ENCODE measurements at places on chromosomes 3 and 15. TPM values are rescaled to one million over a fixed set of nuclear protein-coding genes. Genes with fewer than 3 reads are reported as not detected.

Gene CXCR6
- total RNA-seq, result 17.6 TPM

Gene GASK1A
- not detected for total RNA-seq

Gene HRH1
- total RNA-seq, result 0.25 TPM

Gene IGSF11
- total RNA-seq, result 2.0 TPM

Gene CCNDBP1
- total RNA-seq, result 72.5 TPM

Gene PLXNA1
- total RNA-seq, result 3.9 TPM

Gene CLDN1
- not detected for total RNA-seq

Gene ZCWPW2
- total RNA-seq, result 0.50 TPM

Gene MESP2
- not detected for total RNA-seq

Gene GOLGA6D
- not detected for total RNA-seq

Gene ADAMTSL3
- not detected for total RNA-seq

Gene RASGRF1
- total RNA-seq, result not detected

Gene CFAP100
- total RNA-seq, result not detected

Gene NOX5
- not detected for total RNA-seq

Gene C3orf52
- total RNA-seq, result 9.5 TPM

Gene DPPA2
- total RNA-seq, result not detected

Gene KCNAB1
- total RNA-seq, result not detected

Gene EPHA3
- not detected for total RNA-seq

Gene SLC28A1
- not detected for total RNA-seq

Gene RFX7
- 33.8 TPM for total RNA-seq

Gene CYP8B1
- not detected for total RNA-seq

Gene MYH15
- total RNA-seq, result 0.15 TPM

Gene GABRB3
- 0.12 TPM for total RNA-seq

Gene CDCP1
- 21.7 TPM for total RNA-seq

Gene WDR5B
- 5.1 TPM for total RNA-seq

Gene SMCO1
- total RNA-seq, result not detected

Gene PCSK6
- total RNA-seq, result 0.74 TPM

Gene HDC
- 0.27 TPM for total RNA-seq

Gene TMC3
- not detected for total RNA-seq

Gene BCHE
- not detected for total RNA-seq
